ENCODE measurements at places on chromosomes 6 and 20.

DNA sequence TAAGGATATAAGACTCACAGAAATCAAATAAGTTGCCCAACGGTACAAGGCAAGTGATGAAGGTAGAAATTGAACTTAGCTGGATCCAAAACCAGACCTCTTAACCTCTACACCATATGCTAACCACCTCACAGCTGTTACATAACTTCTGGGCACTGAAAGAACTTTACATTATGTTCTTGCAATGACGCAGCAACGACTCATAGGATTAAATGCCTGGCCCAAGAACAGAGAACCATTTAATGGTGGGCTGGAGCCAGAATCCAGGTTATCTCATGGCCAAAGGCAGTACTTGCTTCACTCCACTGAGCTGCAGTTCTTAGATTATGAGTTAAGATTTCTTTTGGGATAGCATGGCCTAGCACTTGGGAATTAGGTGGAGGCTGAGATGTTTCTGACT, 4.4 kb downstream of the TRMT6 start:
- DNase-seq: no peak

DNA sequence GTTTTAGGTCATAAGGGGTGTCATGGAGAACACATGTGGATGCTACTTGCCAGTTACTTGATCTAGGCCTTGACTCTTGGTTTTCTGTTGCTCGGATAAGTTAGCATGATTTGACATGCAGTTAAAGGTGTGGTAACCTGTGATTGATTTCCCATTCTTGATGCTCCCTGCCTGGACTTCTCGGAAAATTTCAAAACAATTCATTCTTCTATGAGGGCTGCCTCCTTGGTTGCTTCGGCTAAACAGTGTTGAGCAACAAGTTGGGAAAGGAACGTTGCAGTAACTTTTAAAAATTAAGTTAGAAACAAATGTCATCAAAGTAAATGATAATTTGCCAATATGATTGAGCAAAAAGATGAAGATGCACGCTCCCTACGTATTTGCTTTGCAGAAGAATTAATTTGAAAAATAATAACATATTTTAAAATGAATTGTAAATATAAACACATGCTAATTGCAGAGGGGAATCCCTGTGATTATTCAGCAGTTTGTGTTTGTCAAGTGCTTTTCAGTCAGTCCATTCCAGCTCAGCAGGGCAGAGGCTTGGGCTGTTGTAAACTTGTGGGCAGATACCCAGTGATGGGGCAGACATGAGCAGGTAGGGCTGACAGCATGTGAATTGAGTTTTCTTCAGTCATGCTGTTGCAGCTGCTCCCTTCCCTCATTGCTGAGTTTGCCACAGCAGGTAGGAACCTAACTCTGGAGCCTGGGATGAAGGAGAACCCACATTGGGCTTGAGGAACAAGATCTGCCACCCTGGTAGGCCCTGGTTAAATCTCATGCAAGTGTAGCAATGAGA, 110.2 kb downstream of the ESR1 start:
- DNase-seq: no peak

GRCh38 chr6:36599791-36600209, 5.6 kb downstream of the SRSF3 start:
- no peak for DNase-seq

- no peak for DNase-seq
These were observed 456.0 kb upstream of the PTCHD4 start for GRCh38 chr6:48567016-48567415.

DNA sequence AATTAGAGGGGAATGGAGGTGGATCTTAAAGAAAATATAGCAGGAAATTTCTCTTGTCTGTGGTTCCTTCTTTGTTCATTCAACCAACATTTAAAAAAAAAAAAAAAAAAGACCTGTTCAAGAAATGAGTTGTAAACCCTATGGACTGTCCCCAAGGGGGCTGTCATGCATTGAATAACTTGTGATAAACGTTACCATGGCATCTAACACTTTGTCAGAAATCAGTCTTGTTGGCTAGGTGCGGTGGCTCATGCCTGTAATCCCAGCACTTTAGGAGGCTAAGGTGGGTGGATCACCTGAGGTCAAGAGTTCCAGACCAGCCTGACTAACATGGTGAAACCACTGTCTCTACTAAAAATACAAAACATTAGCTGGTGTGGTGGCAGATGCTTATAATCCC, 381.7 kb downstream of the BCKDHB start:
- DNase-seq: no peak

- DNase-seq: no peak
These were observed 58.4 kb downstream of the PDE7B start for GRCh38 chr6:135909737-135910387.

DNA sequence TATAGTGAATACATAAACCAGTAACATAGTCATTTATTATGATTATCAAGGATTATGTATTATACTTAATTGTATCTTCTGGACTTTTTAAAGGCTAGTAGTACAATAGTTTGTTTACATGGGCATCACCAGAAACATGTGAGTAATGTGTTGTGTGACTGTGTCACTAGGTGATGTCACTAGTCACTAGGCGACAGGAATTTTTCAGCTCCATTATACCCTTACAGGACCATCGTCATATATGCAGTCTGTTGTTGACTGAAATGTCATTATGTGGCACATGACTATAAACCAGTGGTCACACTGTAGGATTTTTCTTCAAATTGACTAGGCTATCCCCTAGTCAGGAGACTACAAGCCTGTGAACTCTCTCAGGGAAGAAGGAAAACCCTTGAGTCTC, 86.5 kb upstream of the CENPW start:
- DNase-seq: no peak

DNA sequence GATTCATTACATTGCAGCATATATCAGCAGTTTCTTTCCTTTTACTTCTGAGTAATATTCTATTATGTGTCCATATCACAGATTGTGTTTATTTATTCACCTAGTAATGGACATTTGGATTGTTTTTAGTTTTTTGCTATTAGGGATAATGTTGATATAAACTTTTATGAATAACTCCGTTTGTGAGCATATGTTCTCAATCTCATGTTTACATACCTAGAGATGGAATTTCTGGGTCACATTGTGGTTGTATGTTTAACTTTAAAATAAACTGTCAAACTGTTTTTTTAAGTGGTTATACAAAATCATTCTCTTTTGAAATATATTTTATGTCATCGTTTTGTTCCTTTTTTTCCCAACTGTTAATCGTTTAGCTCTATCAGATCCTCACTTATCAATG, 311.6 kb downstream of the MMUT start:
- no peak for DNase-seq

DNA sequence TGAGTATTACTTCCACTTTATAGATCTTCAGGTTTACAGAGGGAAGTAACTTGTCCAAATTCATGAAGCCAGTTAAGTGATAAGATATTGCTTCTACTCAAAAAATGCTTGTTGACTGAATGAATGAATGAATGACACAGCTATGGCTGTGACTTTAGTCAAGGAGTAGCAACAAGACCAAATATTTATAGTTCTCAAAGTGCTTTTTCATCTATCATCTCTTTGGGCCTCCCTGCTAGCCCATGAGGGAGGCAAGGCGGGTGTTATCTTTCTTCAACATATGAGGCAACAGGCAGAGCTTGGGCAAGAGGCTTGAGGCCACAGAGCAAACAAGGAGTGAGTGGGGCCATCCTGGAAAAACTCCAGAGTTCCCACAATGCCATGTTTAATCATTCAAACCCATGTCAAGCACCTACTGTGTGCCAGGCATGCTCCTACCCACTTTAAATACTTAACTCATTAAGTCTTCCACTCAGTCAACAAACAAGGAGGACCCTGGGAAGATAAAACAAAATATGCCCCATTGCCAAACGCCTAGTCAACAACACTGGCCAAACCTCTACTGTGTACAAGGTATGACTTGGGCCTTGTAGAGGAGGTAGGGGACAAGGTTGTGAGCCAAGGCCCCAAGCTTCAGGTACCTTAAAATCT, 15.9 kb downstream of the BCL2L1 start:
- no peak for DNase-seq

DNA sequence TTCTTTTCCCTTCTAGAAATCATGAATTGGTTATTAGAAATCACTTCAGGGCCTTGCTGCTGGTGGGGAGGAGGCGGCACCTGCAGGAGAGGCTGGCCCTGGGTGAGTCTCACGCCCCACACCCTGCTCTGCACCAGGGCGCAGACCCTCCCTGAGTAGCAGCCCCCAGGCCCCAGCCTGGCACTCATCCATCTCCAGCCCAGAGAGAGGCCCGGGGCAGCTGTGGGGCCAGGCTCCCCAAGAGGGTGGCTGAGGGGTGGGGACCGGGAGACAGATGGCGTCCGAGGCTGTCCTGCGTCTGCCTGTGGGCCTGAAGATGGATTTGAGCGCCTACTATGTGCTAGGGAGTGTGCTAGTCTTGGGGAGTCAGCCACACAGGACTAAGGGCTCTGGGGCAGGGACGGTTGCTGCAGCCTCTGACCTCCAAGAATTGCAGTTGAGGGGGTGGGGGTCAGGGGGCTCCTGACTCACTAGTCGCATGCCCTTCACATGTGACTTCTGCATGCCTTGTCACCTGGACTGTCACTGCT, 59.6 kb upstream of the GATA5 start:
- no peak for DNase-seq

GRCh38 chr6:20955131-20955530, 420.9 kb downstream of the CDKAL1 start:
- no peak for DNase-seq

DNA sequence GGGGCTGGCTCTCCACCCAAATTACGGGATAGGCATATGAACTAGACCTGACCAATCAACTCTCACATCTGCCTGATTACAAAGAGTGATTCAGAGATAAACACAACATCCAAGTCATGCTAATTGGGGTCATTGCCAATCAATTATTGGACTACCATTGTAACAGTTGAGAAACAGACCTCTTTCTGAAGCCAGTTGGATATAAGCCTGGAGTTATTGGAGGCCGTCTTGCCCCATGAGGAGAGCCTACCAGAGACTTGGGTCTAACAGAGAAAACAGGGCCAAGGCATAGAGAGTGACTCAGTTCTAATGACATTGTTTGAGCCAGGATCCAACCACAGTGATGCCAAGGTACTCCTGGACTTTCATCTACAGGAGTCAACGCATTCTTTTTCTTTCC, 39.4 kb upstream of the HIVEP2 start:
- no peak for DNase-seq

DNA sequence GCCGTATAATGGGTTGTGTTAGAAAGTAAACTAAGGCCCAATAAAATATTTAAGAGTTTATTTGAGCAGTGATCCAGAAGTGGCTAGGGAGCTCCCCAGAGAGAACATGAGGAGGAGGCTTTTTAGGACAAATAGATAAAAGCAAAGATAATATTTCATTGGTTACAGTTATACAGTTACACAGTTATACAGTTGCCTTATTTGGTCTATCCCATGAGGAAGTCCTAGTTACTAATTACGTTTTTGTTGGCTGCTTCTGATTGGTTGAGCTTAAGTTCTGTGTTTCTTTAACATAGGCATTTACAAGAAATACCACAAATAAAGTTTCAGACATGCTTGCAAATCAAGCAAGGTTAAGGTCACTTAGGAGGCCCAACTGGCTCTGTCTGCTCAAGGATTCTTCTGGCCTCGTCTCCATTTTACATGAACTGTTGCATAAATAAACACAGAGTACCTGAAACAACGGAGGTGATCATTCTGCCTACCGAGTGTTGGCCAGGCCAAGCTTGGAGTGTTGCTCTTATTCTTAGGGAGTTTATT, 7.0 kb downstream of the UBD start:
- DNase-seq: no peak

GRCh38 chr6:139482287-139482686, 107.8 kb upstream of the CITED2 start:
- no peak for DNase-seq

GRCh38 chr6:165713845-165714466, 50.9 kb upstream of the PDE10A start:
- DNase-seq: no peak

DNA sequence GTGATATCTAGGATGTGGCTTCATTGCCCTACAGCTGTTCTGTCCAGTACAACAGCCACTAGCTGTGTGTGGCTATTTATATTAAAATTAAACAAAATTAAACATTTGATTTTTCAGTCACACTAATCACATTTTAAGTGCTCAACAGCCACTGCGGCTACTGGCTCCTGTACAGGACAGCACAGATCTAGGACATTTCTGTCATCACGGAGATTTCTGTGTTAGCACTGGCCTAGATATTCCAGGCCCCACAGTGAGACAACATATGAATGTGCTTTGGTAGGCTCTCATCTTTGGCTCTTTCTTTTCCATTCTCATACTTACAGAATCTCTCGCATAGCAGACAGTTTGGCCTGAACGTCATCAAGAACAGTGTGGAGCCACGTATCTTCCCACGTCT, 48.4 kb upstream of the ZBTB24 start:
- DNase-seq: no peak

GRCh38 chr6:105832313-105832761, 253.8 kb upstream of the PRDM1 start:
- no peak for DNase-seq

DNA sequence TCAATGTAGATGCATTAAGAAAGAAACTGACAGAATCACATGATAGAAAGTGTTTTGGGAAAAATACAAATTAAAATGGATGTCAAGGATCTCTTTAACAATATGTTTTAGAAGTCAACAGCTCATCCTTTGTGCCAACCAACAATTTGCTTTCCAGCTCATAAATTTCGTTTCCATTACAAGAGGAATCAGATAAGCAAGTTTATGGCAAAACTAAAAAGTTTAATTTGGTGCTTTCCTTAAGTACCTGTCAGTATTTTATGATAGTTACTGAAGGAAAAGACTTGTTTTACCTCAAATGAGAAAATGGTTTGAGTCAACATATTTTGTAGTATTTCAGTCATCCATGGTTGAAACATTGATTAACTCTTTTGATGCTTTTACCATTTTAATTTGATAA, 130.0 kb downstream of the CDKAL1 start:
- no peak for DNase-seq

- peak; percentile 58 for DNase-seq
These were observed 116.7 kb downstream of the JPH2 start for GRCh38 chr20:44070139-44070900.

DNA sequence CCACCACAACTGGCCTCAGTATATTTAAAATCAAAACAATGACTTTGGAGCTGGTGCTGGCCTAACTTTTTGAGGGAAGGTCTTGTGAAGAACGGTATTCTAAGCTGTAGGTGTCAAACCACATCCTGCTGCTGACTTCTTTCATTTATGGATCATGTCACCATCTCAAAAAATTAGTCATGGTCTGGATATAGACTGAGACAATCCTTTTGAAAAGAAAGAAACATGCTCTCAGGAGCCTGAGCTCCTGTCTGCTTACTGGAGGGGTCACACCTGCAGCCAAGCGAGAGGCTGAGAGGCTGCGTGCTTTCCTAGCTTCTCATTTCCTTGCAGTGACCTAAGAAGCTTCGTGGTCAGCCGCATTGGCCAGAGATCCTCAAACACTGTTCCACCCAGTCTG, 55.2 kb downstream of the TIAM2 start:
- no peak for DNase-seq

DNA sequence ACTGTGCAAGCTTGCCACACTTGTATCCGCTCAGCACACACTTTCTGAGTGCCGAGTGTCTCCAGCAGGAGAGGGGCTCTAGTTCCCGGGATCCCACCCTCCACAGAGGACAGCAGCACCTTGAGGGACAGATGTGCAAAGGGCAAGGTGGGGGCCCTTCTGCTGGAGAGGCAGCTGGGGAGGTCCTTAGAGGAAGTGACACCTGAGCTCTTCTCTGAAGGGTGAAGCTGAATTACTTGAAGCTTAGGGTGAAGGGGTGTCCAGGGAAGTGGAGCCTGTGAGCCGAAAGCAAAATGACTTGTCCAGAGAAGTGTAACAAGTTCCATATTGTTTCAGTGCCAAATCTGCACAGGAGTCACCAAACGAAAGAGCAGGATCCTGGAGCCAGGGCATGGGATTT, 136.3 kb upstream of the DUSP22 start:
- DNase-seq: no peak

Measured in vagina (tissue), 2 donors.